ENCODE measurements at places on chromosomes 7 and 10.

- no peak for DNase-seq
These were observed 205.3 kb downstream of the ADARB2 start for GRCh38 chr10:1531883-1532597.

DNA sequence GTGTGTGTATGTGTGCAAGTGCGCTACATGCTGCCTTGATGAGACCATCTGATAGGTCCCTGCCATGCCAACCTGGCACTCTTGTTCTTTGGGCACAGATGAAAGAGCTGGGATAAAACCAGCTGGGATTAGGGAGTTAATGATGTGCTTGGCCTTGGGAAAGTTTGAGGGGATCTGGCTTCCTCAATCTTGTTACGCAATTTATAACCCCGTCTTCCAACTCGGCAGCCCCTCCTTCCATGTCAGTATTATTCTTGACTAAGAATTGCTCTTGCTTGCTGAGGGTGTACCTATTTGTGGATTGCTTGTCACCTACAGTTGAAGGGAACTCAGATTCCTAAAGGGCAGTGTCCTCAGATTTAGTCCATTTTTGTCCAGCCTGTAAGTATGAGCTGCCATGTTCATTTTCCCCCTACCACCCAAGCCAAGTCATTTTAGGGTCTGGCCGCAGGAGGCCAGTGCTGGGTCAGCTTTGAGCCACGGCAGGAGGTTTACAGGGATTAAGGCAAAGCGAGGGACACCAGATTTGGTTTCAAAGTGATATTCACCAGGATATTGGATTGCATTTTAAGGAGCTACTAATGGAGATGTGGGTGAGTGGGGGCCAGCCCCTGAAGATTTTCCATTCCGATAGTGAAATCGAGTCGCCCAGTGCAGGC, 34.1 kb upstream of the KCNMA1 start:
- DNase-seq, result no peak

GRCh38 chr7:5620459-5620881, 161.0 kb downstream of the RNF216 start:
- no peak for DNase-seq

GRCh38 chr10:70283445-70284399, at the start of gene NPFFR1:
Gene NPFFR1 (minus strand): TSS chr10:70284004. CDS start chr10:70283676, 328 bp downstream.
- no peak for DNase-seq

- no peak for DNase-seq
These were observed 15.0 kb downstream of the GARIN1A start for GRCh38 chr7:128687131-128687530.

DNA sequence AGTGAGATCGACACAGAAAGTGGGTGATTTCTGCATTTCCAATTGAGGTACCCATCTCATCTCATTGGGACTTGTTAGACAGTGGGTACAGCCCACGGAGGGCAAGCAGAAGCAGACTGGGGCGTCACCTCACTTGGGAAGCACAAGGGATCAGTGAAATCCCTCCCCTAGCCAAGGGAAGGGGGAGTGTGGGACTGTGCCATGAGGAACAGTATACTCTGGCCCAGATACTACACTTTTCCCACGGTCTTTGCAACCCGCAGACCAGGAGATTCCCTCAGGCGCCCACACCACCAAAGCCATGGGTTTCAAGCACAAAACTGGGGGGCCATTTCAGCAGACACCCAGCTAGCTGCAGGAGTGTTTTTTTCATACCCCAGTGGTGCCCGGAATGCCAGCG, 99.8 kb downstream of the ODAD2 start:
- DNase-seq, result no peak

- DNase-seq, result no peak
These were observed 40.9 kb downstream of the ADRA2A start for GRCh38 chr10:111117528-111118277.
